Stimulated activated CD4-positive, alpha-beta T cell treated with anti-CD3 and anti-CD28 coated beads, TNF-alpha, amount 100 ng/mL, for 4 hours (primary cell): ENCODE measurements at places on chromosomes 1 and 21.

DNA sequence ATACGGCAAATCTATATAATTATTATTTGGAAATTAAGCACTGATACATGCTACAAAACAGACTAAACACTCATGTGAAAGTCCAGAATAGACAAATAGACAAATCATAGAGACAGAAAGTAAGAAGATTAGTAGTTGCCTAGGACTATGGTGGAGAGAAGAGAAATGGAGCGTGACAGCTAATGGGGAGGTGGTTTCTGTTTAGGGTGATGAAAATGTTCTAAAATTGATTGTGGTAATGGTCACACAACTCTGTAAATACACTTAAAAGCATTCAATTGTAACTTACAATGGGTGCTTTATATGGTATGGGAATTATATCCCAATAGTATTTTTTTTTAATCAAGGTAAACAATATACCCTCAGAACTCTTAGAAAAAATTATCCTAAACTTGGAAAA, 20.4 kb upstream of the ITLN2 start:
- no peak for DNase-seq

DNA sequence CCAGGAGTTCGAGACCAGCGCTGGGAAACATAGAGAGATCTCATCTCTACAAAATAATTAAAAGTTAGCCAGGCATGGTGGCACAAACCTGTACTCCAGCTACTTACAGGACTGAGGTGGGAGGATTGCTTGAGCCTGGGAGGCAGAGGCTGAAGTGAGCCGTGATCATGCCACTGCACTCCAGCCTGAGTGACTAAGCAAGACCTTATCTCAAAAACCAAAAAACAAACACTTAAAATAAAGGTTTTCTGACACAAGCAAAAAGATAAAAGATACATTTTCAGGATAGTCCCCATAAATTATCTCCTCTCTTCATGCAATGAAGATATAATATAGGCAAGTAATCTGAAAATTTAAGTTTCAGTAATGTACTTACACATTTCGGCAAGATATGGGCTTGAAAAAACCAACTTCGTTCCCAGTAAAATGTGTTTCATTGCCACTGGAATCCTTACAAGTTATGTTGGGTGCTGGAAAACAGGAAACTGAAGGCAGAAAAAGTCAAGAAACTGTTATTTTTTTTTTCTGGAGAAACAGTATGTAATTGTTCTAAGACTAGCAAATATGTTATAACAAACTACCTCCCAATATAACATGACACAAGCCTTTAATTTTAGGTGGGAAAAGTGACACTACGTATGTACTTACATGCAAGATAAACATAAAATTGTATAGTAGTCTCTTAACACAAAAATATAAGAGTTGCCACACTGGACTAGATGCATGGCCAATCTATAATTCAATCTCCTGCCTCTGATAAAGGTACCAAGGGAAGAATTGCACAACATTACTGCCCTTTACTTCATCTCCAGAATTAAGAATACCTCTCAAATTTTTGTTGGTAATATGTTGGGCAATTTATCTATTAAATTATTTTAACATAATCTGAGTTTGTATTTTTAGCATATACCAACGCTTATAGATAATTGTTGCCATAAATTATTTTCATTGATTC, 15.7 kb downstream of the TM2D1 start:
- DNase-seq = no peak

DNA sequence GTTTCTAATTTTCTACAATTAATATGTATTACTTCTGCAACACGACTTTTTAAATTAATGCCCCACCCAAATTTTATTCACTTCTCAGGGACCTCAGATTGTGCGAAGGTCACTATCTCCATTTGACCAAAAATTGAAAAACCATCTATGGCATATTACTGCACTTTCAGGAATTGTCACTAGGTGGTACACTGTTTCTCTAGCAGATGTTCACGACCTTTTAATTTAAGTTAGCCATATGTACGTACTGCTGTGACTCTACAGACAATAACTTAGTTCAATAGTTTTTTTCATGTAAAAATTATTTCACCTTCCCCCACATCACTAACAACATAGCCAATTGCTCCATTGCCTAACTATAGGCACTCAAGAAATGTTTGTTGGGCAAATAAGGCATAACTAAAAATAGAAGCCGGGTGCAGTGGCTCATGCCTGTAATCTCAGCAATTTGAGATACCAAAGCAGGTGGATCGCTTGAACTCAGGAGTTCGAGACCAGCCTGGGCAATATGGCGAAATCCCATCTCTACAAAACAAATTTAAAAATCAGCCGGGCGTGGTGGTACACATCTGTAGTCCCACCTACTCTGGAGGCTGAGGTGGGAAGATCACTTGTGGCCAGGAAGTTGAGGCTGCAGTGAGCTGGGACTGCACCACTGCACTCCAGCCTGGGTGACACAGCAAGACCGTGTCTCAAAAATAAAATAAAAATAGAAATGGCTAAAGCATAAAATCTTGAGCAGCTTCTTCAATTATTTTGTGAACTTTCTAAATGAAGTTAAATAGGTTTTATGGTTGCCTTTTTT, 75.7 kb upstream of the PKN2 start:
- DNase-seq = no peak

DNA sequence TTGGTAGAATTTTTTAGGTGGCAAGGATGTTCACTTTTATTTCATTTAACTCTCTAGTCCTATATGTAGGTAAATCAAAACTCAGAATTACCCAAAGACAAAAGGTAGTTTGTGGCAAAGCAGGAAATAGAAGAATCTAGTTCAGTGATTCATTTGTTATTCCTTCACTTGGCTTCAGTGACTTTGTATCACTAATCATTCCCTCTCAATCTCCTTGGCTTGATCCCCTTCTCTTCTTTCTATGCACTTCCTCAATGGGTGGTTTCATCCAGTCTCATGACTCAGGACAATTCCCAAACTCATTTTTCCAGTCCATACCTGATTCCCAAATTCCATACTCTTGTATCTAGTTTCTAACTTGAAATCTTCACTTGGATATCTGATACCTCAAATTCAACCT, 64.9 kb downstream of the PRKACB start:
- DNase-seq = no peak

DNA sequence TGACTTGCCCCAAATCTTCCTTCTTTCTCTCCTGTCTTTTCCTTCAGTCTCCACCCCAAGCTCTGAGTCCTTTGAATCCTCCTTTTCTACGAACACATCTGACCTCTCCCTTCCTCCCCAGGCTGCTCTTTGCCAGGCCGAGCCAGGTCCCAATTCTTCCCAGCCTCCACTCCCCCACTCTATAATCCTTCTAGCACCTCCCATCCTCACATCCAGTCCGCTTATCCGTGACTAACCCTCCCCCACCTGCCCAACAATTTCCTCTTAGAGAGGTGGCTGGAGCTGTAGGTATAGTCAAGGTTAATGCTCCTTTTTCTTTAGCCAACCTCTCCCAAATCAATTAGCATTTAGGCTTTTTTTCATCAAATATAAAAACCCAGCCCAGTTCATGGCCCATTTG, 9.5 kb upstream of the HPDL start:
- DNase-seq = no peak

DNA sequence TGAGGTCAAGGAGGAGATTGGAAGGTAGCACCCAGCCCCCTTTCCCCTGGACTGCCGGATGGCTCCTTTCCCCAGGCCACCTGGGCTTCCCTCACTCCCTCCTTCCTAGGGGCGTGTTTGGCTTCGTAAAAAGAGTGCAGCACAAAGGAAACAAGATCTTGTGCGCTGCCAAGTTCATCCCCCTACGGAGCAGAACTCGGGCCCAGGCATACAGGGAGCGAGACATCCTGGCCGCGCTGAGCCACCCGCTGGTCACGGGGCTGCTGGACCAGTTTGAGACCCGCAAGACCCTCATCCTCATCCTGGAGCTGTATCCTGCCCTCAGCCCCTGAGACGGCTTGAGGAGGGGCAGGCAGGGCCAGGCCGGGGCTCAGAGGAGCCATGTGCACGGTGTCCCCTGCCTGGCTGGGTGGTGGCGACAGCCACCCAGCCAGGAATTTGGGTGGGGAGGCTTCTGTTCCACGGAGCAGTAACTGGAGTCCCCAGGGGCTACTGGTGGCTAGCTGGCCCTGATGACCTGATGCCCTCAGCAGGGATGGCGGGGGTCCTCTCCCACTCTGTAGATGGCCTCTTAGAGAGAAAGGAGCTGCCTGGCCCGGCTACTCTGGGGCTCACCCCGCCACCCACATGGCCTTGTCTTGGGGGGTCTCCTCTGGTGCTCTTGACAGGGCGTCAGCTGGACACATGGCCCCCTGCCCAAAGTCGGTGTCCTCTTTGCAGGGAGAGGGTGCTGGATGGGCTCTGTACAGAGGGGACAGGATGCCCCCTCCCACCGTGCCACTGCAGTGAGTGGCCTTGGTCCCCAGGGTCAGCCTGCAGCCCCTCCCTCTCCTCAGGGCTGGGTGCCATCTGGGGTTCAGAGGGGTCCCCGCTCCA, 39.5 kb downstream of the TRIM11 start:
- no peak for DNase-seq

GRCh38 chr1:165162671-165163241, 193.8 kb downstream of the LMX1A start:
- DNase-seq = no peak

GRCh38 chr1:91490501-91490900, 10.2 kb upstream of the CDC7 start:
- no peak for DNase-seq

- DNase-seq = no peak
Measured at GRCh38 chr21:14602382-14602958, 56.4 kb upstream of the SAMSN1 start.

DNA sequence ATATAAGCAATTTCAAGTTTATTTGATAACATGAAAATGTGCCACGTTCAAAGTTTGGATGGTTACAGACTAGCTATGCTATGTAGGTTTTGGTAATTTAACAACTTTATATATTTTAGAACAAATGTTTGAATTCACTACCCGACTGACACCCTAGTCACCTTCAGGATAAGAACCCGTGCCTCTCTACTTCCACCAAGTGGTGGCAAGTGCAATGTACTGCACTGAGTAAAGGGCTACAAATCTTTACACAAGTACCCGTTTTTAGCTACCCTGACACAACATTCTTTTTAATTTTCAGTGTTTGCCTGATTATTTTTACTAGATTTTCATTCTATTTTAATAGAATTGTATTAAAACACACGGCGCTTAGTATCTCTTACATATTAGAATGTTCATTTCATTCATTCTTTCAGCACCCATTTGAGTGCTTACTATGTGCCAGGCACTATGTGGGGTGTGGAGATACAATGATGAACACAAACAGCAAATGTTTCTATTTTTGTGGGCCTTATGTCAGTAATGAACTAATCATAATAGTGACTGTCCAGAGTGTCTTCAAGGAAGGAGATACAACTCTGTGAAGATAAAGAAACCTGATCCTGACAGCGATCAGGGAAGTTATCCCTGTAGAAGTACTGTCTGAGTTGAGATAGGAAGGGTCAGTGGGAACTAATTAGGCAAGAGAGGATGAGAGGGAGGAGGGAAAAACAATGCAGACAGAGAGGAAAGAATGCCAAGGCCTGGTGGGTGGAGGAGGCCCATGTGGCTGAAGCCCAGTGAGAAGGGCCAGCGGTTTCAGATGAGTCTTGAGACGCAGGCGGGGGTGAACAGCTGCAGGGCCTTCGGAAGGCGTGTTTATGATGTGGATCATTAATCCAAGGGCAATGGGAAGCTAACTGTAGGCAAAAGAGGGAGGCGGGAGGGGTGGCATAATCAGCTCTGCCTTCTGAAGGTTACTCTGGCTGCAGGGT, 3.8 kb downstream of the LCA5L start:
- DNase-seq = no peak

DNA sequence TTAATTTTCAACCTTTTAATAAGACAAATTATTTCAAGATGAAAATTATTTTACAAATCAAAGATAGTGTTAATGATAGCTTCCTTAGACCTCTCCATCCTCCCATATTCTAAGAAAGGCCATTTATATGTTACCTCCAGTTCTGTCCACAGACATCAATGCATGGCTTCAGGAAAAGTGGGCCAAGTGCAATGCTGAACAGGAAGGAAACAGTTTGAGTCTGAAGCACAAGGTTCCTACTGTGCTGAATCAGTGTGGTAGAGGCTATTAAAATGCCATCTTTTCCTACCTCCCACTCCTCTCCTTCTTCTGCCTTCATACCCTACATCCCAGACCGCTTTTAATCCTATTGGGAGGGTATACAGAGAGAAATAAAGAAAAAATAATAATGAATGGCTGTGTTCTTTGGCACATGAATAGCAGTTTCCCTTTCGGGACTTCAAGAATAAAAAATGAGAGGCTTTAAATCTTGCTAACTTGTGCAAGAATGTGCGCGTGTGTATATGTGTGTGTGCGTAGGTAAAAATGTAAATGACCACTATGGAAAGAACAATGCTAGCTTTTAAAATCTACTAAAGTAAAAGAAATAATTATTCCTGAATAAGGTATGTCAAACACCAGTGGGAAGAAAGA, 62.6 kb upstream of the C1orf105 start:
- no peak for DNase-seq

- no peak for DNase-seq
Measured at GRCh38 chr1:41660570-41661427, 176.3 kb upstream of the EDN2 start.

DNA sequence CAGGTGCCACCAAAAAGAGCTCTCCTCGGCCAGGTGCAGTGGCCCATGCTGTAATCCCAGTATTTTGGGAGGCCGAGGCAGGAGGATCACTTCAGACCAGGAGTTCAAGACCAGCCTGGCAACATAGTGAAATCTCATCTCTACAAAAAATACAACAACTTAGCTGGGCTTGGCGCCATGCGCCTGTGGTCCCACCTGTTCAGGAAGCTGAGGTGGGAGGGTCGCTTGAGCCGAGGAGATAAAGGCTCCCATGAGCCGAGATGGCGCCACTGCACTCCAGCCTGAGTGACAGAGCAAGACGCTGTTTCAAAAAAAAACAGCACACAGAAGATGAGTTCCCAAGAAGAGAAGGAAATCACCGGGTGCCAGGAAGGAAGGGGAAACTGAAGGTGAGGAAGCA, 67.0 kb downstream of the CHD5 start:
- no peak for DNase-seq

DNA sequence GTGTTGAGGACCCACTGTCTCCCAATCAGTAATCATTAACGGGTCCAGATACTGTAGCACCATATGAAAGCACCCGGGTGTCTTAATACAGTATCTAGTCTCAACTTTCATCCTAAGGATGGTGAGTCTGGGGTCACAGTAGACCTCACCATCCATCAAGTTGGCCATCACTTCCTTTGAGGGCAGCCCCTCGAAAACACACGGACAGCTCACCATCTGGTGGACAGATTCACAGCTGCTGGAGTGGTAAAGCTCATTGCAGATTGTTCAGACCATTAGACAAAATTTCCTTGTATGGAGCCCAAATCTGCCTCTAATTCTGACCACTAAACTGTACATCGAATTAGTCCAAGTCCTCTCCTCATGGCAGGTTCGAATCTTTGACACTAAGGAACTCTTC, 123.1 kb downstream of the PGBD5 start:
- DNase-seq = no peak

GRCh38 chr1:182990413-182991144, 32.6 kb upstream of the LAMC1 start:
- no peak for DNase-seq

GRCh38 chr1:56868761-56869160, 14.2 kb downstream of the C8A start:
- no peak for DNase-seq

GRCh38 chr1:167121375-167122120, 27.7 kb downstream of the STYXL2 start:
- DNase-seq = peak; percentile 21

- DNase-seq = no peak
Measured at GRCh38 chr1:212397171-212397570, 17.5 kb downstream of the PACC1 start.

GRCh38 chr1:3672971-3673361, 20.6 kb downstream of the TP73 start:
- no peak for DNase-seq

GRCh38 chr1:234134878-234135277, 230.4 kb downstream of the SLC35F3 start:
- DNase-seq = no peak

GRCh38 chr1:49226758-49227157, 450.1 kb upstream of the BEND5 start:
- DNase-seq = no peak
